ENCODE measurements at places on chromosomes 4 and X. TPM values are rescaled to one million over a fixed set of nuclear protein-coding genes. Genes with fewer than 3 reads are reported as not detected.

GRCh38 chr4:179867300-179867878 is 2375.8 kb upstream of the TENM3 start:
- peak; percentile 17 for DNase-seq

DNA sequence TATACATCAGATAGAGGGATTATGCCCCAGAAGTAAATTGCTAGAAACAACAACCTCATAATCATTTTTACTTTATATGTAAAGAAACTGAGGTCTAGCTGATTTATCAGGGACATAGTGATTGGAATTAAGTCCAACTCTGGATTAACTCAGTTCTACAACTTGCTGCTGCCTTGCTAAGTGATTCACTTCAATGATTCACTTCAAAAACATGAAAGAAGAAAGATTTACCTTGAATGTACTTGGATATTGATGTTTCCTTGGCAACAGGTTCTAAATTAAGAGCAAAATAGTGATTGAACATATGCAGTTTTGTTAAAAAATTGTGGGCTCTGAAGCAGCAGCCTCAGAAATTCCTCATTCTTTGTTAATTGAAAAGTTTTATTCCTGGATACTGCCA is 99.8 kb upstream of the H2AZ1 start:
- DNase-seq, result no peak

DNA sequence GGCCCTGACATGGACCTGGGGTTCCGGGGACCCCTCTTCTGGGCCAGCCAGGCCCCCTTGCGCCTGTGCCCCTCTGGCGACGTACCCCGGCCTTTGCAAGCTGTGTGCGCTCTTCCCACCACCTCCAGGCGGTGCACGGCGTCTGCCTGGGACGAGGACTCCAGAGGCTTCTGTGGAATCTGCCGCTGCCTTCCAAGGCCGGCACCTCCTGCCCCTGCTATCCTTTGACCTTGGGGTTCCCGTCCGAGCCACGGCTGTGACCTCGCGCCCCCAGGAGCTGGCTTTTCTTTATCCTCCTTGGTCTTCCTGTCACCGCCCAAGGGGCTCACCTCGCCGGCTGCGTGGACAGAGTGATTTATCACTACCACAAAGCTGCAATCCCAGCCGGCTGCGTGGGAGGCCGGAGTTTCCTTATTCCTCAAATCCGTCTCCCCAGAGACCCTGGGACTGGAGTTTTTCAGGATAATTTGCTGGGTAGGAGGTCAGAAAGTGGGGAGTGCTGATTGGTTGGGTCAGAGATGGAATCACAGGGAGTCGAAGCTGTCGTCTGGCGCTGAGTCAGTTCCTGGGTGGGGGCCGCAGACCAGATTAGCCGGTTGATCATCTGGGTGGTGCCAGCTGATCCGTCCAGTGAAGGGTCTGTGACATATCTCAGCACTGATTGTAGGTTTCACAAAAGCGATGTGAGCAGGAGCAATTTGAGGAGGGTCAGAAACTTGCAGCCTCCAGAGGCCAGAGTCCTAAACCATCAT is 19.8 kb upstream of the PLCXD1 start:
- DNase-seq, result no peak

DNA sequence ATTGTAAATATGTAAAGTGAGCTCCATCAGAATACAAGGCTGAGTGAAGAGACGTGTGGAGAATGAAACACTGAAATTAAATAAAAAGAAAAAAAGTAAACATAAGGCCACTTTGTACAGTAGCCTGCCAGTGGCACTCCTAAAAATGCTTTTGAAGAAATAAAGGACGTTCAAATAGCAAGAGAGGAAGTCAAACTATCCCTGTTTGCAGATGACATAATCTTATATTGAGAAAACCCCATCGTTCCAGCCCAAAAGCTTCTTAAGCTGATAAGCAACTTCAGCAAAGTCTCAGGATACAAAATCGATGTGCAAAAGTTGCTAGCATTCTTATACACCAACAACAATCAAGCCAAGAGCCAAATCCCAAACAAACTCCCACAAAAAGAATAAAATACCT is 24.2 kb downstream of the RASSF6 start:
- no peak for DNase-seq

Gene SORBS2
- total RNA-seq, result 0.32 TPM

GRCh38 chr4:20625426-20625825 is 74.8 kb upstream of the PACRGL start:
- DNase-seq, result no peak

DNA sequence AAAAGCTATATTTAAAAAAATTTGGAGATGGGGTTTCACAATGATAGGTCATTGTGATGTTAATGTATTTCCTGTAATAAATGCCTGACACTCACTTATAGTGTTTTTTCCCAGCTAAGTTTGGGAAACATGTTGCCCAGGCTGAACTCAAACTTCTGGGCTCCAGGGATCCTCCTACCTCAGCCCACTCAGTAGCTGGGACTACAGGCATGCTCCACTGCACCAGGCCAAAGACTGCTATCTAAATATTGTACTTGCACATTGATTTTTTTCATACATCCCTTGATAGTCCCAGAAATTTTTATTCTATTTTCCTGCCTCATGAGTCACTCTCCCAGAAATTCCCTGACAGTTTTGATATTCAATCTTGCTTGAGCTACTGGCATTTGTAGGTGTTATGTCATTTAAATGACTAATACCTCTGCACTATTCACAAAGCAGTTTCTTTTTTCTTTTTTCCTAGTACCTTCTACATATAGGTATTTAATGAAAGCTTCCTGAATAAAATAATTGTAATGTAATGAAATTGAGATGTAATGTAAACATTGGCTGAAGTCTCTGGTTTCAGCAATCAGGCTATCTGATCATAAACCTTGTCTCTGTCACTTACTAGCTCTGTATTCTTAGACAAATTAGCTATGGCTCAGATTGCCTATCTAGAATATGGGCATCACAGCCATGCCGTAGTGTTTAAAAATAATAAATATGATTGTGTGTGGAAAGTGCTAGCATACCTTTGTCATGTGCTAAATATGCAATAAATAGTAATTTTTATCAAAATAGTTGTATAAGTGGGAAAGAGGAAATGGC is 1973.0 kb upstream of the AGA start:
- no peak for DNase-seq

- DNase-seq, result no peak
These were observed 388.6 kb upstream of the PITX2 start for GRCh38 chr4:111011458-111011857.

DNA sequence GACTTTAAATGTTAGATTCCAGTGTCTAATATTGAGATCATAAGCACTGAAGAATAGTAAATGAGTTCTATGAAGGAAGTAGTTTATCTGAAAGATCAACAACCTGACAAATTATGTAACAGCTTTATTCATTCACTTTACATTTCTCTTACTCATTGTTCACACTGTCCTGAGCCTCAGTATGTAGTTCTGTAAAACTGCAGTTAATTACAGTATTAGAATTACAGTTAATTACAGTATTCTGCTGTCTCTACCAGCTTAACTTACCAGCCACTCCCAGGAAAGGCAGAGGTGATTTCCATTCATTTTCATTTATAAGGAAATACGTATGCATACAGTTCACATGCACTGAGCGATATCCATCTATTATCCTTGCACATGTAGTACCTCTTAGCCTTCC is 32.7 kb downstream of the NFKB1 start:
- no peak for DNase-seq

Gene PF4V1
- total RNA-seq, result not detected

Gene SRPX2
- total RNA-seq, result 36.7 TPM

Gene CHST7
- 27.8 TPM for total RNA-seq

DNA sequence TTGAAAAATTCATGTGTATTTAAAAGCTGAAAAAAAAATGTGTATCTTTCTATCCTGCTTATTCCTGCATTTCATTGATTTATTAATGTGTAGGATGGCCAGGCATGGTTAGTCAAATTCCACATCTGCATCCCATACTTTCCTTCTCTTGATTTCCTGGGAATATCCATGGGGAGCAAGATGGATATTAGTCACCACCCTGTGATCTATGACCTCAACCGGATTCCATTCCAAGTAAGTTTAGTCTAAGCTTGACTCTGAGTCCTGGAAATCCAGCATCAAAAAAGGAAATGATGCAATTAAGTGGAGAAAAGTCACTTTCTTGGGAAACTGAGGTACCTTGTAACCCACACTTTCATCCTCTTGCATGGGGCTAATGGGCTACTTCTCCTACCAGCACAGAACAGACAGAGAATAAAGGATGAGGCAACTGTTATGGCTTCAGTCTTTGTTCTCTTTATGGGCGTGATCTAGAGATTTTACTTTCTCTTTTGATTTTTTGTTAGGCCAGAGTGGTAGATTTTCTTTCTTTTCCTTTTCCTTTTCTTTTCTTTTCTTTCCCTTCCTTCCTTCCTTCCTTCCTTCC is 17.1 kb upstream of the BEX4 start:
- peak; percentile 42 for DNase-seq

GRCh38 chrX:10098270-10098713 is 58.5 kb upstream of the CLCN4 start:
- peak; percentile 23 for DNase-seq

GRCh38 chr4:78691334-78691754 is 84.8 kb upstream of the BMP2K start:
- DNase-seq, result peak; percentile 18

- DNase-seq, result peak; percentile 6
These were observed 80.3 kb upstream of the HHIP start for GRCh38 chr4:144565527-144566195.

DNA sequence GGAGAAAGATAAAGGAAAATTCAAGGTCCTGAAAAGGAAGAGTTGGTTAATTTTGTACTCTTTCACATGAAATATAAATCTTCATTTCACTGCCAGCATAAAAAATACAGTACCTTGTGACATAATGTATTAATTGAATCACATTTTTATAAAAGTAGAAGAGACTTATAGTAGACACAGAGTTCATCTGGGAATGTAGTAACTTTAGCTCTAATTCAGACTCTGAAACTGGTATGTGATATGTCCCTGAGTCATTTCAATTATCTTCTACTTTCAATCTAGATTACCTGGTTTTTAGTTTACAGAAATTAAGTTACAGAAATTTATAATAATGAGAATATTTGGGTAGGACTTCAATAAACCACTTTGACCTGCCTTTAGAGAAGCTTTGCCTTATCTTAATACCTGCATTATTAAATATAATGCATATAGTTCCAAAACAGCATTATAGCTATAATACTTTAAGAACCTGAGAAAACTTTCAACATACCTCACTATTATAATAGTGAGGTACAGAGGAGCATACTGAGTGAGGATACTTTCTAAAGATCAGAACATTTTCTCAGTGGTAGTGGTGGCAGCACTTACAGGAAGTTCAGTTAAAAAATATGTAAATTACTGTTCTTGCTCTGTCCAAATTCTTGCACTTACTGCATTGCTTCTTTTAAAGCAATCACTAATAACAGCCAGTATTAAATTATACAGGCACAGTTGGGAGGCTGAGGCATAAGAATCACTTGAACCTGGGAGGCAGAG is 11.2 kb downstream of the NEK1 start:
- no peak for DNase-seq

GRCh38 chr4:73743795-73744194 is 3.4 kb downstream of the CXCL8 start:
- DNase-seq, result no peak

Gene FRG2
- not detected for total RNA-seq

Gene GRIA3
- 36.0 TPM for total RNA-seq

DNA sequence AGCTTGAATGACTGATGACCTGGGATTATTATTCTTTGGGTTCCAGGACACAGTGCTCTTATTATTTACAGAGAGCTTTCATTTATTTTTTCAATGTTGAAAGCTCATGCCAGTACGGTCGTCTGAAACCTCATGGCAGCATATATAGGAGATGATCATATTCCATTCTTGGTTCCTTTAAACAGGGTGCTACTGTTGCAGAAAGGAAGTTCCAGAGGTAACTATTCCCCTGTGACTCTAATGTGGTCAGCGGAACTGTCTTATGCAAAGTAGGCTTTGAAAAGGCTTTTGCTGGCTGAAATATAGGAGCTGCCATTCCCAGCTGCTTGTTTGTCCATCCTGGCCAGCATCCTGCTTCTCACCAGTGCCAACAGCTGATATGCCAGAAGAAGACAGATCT is 208.3 kb upstream of the LEF1 start:
- no peak for DNase-seq

Gene TMPRSS11B
- total RNA-seq, result not detected

GRCh38 chrX:139299309-139299708 is 231.2 kb upstream of the F9 start:
- DNase-seq, result no peak

Gene GAGE12H
- total RNA-seq, result not detected

DNA sequence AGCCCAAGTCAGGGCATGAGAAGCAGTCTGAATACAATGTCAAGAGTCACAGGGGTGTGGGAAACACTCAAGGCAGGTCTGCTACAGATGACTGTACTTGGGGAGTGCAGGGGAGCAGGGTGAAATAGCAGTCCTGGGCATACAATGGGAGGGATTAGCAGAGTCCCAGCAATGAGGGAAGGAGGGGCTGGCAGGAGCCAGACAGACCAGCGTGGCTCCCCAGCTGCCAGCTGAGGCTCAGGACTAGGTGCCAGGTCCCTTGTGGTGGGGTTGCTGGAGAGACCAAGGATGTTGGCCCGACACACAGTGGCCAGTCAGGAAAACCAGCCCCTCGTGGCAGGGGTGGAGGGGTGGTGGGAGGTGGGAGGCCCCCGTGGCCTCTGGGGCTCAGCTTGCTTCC is 86.6 kb downstream of the RTL5 start:
- DNase-seq, result no peak

DNA sequence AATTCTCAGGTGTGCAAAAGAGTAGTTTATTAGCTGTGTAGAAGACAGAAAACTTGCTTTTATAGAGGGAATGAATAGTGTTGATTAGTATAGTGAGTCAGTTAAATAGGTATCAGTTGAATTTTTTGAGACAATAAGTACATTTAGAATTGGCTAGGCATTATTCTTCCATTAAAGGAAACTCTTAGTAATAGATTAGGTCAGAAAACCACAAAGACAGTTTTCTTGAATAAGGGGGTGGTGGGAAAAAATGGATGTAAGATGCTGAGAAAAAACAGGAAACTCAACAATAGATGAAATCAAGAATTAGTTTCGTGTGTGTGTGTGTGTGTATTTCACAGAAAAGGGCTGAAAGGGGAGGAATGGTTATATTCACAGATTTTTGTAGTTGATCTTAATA is 16.8 kb downstream of the CD38 start:
- peak; percentile 6 for DNase-seq

Gene PABPC1L2A
- total RNA-seq, result not detected

GRCh38 chrX:67749536-67749935 is 205.7 kb downstream of the AR start:
- DNase-seq, result no peak

DNA sequence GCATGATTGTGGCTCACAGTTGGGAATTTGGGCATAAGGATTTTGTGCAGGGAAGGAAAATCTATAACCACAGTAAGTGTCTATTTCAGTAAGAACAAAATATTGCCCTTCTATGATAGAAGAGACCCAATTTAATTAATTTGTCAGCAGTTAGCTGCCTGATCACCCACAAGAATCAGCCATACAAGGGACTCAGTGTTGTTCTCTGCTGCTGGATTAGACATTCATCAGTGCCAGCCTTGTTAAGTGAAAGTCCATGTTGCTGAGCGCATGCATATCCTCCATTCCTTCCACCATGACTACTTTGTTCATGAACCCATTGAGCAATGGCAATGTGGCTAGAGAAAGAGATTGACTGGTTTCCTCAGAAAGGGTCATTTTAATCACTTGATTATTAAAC is 125.3 kb upstream of the PDHA2 start:
- DNase-seq, result no peak

Measured in GM23248 (cell line).